ENCODE measurements at places on chromosomes 3 and 15.

- no peak for DNase-seq
Observed at GRCh38 chr3:2354702-2355101, 256.0 kb downstream of the CNTN4 start.

GRCh38 chr15:66849393-66849745 is 147.3 kb downstream of the SMAD6 start:
- DNase-seq = no peak

GRCh38 chr3:174784206-174784934 is 74.8 kb upstream of the NAALADL2 start:
- no peak for DNase-seq

DNA sequence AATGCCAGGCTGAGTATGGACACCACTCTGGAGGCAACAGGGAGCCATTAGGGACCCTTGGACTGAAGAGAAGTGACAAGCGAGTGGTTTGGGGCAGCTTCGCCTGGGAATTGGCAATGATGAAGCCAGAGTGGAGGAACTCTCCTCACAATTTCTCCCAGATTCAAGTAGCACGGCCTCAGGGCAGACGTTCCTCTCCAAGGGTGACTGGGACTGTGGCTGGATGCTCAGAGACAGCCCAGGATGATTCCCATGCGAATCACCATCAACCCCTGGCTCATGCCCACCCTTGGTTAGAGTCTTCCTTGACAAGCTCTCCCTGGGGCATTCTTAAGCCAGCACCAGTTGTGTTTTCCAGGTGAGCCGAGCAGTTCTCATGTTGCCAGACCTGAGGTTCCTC is 16.3 kb upstream of the DOCK3 start:
- peak; percentile 45 for DNase-seq

- no peak for DNase-seq
Observed at GRCh38 chr3:188841906-188842305, 329.9 kb upstream of the TPRG1 start.
